ENCODE measurements at places on chromosomes 12 and 14.
A peak's percentile ranks its signal among the peaks of the same experiment; 100 is the strongest.

DNA sequence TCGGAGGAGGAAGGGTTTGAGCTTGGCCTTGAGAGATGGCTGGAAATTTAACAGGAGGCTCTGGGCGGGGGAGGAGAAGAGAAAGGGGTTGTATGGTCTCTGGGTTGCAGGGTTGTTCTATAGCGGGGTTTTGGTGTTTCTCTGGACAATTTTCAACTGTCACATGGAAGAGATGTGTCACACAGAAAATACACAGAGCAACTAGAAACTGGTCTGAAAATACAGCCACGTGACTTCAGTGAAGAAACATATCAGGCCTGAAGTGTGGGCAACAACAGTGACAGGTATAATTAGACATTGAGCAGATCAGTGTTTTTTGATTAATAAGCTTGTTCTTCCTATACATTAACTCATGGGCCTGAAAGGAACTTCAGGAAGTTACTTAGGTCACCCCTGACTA is 205.3 kb upstream of the HMGA2 start:
- DNase-seq: no peak

GRCh38 chr14:70640938-70641547 is 673 bp upstream of the TTC9 start:
- DNase-seq: no peak

DNA sequence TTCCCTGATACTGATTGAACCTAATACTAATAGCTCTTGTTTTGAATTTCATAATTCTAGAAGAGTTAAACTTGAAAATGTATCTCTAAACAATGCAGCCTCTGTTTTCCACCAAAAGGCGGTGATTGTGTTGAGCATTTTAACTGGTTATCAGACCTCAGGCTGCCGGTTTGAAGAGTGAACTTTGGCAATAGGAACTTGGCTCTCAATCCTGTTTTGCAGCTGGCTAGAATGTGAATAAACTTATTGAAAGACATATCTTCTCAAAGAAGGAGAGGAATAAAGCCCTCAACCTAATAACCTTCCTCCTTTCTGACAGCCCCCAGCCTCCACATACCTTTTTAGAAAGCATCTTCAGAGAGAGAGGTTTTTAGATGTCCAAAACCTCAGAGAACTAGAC is 105.4 kb downstream of the SRGAP1 start:
- DNase-seq: peak; percentile 86

GRCh38 chr14:23933108-23933741 is 20.3 kb upstream of the DHRS4 start:
- no peak for DNase-seq

GRCh38 chr12:126483145-126484068 is 1418.2 kb downstream of the AACS start:
- peak; percentile 63 for DNase-seq

GRCh38 chr12:69500631-69501030 is 30.4 kb downstream of the FRS2 start:
- DNase-seq: no peak

DNA sequence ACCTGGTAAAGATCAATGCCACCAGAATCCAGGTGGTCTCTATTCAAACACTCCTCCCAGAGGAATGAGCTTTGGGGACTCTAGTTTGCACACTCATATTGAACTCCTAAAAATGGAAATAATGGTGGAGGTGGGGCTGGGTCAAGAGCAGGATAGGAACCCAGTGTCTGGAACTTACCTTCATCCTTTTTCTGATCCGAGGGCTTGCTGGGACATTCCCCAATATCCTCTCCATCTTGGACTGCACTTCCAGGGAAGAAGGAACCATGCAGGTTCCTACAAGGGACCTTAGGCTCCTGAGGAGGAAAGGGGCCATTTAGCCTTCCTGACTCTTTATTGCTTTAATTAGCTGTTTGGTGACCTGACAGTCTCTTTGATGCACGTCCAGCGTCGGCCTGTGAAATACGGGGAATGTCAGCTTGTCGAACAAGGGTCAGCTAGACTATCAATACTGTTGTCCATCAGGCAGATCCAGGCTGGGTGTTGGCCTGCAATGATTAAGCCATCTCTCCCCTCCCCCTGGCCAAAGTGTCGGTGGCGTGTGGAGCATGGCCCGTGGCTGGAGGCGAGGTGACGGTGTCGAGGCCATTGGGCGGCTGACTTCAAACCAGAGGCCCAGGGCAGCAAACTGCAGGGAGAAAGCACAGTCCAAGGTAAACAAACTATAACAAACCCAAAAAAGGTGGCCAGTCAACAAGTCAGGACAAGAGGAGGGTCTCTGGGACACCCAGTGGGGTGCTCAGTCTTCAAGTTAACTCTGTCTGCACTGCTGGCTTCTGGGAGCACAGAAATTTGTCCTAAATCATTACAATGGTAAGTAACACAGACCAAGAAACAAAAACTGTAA is 405.2 kb upstream of the TBX3 start:
- DNase-seq: no peak
